Epithelial cell of prostate (primary cell): ENCODE measurements at places on chromosomes 7 and 10.

DNA sequence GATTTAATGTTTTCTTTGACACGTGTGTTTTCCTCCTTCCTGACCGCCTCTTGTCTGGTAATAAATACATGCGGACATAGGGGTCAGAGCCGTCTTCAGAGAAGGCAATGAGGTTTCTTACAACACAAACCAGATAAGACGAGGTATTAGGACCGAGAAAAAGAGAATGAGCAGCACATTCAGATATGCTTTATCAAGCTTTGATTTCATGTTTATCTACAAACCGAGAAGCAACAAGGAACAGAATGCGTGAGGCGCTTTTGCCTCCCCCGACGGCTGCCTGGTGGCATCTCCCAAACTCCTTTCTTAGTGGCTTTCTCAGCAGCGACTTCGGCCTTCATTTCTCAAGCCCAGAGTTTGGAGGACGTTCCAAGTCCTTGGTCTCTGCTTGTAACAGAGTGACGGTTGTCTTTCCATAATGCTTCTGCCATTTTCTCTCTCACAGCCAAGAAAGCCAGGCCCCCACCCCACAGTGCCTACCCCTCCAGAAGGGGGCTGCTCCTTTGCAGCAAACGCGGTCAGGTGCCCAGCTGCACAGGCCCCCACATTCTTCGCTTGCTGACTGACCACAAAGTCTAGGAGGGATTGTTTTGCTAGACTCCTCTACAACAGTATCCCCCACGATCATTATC is 32.6 kb upstream of the NCAPG2 start:
- DNase-seq: no peak

GRCh38 chr7:17132726-17133125 is 165.7 kb upstream of the AHR start:
- no peak for DNase-seq

GRCh38 chr10:103692436-103692951 is 162.9 kb downstream of the SH3PXD2A start:
- DNase-seq: no peak

DNA sequence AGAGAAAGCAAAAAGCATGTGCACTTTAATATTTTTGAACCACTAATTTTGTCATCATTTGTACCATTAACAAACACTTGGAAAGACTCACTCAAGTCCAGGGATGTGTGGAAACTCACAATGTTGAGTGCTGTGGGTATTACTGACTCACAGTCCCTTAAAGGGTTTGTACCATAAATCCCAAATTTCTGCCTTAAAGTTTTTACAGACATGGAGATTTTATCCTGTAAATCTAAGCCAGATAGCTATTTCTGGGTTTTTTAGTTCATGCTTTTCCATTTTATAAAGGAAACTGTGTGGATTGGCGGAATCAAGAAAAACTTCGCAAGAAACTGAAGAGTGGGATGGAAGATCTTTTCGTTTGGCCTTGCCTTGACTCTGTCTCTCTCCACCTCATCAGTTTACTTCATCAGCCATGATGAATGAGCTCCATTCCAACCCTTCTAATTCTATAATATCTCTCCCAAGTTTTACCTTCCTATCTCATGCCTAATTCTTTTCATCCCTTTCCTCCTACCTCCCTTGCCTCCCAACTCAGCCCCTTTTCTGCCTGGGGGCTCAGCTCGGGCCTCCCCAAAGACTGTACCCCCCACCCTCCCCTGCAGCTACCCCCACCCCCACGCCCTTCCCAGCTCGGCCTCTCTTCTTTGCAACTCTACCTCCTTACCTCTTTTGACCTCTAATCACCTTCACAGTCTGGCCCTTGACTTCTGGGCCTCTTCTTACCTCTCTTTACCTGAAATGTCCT is 218.5 kb upstream of the MKLN1 start:
- DNase-seq: no peak
